ENCODE measurements at places on chromosomes 1 and 21.
A peak's percentile ranks its signal among the peaks of the same experiment; 100 is the strongest.

DNA sequence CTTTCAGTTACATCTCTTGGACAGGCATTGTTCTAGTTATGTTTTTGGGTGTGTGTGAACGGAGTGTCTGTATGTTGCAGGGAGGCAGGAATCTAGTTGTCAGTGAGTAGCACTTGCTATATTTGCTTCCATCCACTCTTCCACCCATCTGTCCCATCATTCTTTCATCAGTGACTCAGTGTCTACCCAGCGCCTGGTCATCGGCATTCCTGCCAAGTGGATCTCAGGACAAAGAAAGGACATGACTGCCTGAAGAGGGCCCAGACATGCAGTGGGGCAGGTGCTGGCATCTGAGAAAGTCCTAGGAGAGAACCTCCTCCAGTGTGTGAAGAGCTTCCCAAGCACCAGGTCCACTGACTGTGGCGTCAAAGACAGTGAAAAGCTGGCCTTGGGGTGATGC is 27.3 kb upstream of the MAGOH start:
- DNase-seq: no peak

DNA sequence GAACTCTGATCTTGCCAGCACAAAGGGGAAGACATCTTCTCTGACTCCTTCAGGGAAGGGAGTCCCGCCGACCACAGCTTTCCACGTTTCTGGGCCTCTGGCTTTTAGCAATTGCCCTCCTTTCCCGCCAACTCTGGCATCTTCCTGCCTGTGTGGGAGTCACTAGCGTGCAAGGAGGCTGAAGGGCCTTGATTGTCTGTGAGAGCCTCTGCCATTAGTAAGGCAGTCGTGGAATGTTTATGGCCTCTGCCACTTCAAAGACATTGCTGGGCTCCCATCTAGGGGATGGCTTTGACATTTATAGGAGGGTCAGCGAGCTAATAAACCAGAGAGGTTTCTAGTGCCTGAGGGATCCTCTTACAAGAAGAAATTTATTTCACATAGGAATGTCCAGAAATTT is 14.3 kb upstream of the PROK1 start:
- DNase-seq: no peak

DNA sequence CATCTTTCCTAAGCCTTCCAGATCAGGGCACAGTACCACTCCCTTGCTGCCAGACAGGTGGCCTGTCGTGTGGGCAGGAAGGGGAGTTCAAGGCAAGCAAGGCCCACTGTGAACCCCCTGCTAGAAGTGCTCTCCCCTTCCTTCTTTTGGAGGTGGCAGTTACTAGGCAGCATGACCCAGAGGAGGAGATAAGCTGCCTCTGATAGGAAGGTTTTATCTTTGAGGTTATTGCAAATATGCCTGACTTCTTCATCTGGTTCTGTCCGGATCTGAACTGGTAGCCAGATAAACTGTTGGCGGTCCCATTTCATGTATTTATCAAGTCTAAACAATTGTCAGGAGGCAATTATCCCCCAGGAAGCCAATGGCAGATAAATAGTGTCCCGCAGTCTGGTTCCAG is 198.2 kb upstream of the LMO4 start:
- no peak for DNase-seq

DNA sequence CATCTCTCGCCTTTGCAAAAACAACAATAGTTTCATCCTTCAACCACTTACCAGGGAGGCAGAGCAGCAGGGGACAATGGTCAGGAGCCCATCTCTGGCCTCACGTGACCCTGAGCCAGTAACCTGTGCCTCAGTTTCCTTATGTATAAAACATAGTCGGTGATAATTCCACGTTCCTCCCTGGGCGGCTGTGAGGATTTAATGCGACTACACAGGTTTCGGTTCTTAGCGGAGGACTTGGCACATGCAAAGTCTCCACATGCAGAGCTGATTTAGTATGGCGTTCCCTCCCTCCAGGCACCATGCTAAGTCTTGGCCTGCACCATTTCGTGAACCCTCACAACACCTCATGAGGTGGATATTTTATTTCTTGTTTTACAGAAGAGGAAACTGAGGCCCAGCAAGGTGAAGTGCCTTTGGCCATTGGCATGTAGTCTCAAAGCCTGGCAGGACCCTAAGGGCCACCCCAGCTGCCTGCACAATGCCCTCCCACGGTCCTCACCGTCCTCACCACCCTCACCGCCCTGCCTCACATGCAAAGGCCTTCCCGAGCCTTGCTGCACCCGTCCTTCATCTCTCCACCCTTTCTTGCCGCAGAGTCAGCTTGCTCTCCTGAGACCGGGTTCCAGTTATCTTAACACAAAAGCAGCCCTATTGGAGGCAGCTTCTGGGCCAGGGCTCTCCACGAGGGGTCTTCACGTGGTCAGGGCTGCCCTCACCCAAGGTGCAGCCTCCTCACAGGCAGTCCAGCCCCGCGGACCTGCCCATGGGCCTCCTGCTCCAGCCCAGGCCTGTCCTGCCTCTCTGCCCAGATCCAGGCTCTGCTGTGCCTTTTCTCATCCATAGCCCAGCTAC is 48.9 kb downstream of the SYF2 start:
- no peak for DNase-seq

DNA sequence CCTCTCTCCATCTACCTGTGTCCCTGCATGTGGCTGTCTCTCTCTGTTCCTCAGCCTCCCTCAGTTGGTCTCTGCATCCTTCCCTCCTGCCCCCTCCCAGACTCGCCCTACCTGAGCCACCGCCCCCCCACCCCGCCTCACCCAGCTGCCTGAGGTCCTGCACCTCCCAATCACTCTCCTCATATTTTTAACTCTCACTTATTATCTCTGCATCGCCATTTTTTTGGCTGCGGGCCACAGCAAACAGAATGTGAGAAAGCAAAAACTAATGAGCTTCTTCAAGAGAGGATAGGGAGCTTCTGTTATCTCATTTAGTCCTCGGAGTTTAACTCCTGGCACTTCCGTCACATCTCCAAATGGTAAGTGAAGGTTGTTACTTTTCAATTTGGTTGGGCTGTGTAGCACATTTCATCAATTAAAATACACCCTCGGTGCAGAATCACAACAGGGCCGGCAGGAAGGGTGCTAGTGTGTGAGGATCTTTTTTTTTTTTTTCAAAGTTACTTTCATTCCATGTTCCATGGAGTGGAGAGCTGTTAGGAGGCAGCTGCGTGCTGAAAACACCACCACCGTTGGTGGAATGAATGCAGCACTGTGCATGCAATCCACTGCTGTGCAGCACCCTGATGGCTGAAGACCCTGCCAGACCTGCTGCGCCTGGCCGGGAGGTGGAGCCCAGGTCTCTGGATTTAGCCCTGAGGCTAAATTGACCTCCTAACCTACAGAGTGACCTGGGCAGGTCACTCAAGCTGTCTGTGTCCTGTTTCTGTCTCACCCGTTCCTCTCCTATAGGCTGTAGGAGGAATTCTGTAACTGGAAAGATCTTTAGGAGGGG is 157.2 kb upstream of the NFIA start:
- no peak for DNase-seq

DNA sequence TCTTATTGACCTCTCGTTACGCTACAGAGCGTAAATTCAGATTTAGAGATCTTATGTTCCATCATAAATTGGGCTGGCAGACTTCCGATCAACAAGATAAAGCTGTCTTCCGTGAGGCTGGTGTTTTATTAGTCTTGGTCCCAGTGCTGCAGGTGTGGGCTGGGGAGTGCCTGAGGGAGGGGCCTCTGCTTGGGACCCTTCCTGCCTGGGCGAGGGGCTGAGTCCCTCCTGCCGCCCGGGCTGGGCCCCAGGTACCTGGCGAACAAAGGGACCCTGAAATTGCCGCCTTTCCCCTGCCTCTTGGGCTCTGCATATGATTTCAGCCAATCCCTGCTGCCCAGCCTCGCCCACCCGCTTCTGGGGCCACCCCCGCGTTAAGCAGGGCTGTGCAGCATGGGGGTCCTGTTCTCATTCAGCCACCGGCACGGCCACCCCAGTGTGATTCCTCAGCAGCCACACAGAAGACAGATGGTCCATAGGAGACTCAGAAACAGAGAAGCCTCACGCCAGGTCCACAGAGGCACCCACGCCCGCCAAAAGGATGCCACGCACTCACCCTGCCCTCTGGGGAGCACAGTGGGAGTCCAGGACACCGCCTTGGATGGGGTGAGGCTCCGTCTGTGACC is 6.1 kb upstream of the SAMD11 start:
- DNase-seq: no peak

DNA sequence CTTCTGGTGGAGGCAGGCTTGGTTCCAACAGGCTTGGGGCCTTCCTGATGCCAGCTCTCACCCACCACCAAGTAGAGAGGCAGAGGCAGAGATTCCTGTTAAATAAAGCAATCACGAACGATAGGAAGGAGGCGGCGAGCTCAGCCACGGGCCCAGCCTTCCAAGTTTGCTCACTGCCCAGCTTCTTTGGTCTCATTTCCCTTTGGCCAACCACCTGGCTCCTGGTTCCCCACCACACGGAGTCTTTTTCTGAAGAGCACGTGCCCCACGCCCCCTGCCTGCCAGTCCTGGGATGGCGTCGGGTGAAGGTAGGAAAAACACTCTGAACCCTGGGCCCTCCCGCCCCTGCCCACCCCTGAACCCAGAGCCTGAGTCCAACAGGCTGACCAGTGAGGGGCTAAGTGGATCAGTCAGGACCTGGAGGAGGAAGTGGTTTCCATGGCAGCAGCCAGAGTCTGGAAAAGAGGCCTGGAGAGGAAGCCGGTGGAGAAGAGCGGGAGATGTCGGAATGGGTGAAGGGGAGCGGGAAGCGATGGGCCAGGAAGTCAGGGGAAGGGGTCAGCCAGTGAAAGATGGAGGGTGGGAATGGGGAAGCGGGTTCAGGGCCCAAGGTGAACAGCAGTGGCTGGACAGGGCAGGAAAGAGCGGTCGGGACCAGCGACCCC is 158.2 kb upstream of the KLHDC7A start:
- DNase-seq: no peak

- DNase-seq: no peak
Measured at GRCh38 chr1:25664357-25665199, 48.0 kb downstream of the MAN1C1 start.

DNA sequence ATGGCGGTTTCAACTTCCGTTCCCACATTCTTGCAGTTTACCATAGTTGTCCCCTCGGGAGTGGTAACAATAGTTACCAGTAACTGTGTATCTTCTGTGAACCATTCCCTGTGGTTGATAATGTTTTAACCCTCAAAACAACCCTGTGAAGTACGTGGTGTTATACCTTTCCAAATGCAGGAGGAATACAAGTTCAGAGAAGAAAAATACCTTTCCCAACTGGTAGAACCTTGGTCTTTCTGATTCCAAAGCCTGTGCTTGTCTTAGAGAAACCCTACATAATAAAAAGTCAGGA is 789 bp downstream of the BTF3L4 start:
- peak; percentile 21 for DNase-seq

DNA sequence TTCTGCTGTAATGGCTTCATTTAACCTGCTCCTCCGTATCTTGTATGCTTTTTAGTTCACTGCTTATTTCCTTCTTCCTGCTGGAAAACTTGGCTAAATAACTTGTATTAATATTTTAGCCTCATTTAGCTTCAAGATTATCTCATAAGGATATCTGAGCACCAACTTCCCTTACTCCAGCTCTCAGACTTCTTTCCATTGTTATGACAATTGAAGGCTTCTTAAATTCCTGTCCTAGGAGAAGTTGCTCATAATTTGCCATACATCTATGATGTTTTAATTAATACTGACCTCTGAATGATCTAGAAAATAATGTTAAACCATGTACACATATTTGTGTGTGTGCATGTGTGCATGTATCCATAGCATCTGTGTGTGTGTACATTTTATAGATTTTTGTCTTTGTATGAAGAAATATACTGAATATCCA is 1524.4 kb upstream of the TPTE start:
- no peak for DNase-seq

- no peak for DNase-seq
Measured at GRCh38 chr1:246065592-246065991, 441.5 kb downstream of the SMYD3 start.

DNA sequence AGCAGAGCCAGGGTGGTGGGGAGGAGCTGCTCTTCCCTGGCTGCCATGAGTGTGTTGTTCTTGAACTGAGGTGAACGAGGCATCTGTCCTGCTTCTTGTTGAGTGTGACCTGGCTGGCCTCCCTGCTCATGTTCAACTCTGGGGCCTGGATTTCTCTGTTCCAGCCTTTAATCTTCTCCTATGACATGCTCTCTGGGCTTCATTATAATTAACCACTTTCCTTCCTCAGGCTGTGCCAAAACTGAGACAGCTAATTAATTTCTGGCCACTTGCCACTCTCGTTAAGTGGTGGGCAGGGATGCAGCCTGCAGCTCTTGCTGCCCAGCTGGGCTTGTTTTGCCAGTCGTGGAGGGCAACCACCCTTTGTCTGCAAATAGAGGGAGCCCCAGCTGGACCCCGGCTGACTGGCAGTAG is 23.3 kb downstream of the OPRD1 start:
- no peak for DNase-seq

DNA sequence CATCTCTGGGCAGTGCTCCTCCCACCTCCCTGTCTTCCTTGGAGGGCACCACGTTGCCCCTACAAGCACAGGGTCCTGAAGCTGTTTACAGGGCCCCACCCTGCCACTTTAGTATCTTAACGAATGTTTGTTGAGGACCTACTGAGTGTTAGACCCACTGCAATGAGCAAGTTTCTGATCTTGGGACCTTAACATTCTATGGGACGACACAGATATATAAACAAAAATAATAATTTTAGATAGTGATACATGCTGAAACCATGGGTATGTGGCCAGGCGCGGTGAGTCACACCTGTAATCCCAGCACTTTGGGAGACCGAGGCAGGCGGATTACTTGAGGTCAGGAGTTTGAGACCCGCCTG is 10.1 kb downstream of the ENTREP3 start:
- DNase-seq: no peak

DNA sequence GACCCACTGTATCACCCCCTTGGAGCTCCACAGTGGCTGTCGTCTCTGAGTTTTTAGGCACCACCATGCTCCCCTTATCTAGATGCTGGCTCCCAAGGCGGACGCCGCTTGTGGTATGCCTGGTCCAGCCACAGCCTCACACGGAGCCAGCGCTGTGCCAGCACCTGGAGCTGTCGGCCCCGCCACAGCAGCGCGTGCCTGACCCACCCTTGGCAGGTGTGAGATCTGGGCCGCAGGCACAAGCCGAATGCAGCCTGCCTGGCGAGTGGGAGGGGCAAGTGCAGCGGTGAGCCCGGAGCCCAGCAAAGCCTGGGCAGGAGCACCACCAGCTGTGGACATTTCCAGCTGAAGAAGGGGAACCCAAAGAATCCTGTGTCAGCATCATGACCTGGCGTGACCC is 91.9 kb upstream of the BACE2 start:
- no peak for DNase-seq

GRCh38 chr1:214524824-214525223 is 26.6 kb downstream of the PTPN14 start:
- DNase-seq: no peak

DNA sequence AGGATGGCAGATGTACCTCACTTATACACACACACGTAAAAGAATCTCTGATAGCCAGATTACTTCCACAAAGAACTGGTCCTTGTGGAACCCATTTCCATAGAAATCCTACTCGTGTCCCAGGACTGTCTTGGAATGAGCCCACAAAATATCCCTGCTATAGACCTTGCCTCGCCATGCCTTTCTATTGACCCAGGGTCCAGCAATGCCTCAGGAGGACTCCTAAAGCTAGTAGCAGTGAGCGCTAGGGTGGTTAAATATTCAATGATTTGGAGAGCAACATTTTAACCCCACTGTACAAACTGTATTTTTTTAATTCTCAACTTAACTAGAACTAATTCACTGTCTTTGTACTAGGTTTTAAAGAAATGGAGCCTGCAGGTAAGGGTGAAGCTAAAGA is 26.9 kb downstream of the OR10J5 start:
- no peak for DNase-seq

GRCh38 chr21:21631961-21632360 is 633.8 kb downstream of the NCAM2 start:
- DNase-seq: no peak

Data from kidney capillary endothelial cell (primary cell).